Erythroblast (primary cell): ENCODE measurements at places on chromosomes 2 and 18.

DNA sequence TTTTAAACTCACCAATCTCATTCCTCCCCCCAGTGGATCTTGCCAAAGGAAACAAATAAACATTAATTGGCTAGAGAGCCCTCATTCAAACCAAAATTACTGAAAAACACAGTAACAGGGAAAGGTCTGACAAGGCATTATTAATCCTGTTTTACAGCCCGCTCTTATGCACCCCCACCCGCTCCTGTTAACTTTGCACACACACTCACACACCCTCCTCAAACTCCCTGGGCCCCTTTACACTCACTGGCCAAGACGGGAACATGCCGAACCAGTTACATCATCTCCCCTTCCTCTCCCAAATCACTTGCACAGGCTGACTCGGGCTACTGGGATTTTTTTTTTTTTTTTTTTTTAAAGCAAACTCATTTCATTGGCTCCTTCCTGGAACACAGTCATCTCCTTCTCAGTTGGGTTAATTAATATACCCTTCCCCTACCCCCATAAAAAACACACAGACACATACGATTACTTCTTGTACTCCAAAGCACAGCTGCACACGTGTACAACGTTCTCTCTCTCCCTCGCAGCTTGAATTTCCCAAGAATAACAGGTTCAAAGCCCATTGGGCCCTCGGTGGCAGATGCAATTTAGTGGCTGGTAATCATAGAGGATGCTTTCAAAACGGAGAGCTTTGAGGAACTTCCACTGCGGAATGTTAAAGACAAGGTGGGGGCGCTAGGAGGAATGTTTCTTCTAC lies 31.8 kb downstream of the KLF7 start:
- DNase-seq: no peak

DNA sequence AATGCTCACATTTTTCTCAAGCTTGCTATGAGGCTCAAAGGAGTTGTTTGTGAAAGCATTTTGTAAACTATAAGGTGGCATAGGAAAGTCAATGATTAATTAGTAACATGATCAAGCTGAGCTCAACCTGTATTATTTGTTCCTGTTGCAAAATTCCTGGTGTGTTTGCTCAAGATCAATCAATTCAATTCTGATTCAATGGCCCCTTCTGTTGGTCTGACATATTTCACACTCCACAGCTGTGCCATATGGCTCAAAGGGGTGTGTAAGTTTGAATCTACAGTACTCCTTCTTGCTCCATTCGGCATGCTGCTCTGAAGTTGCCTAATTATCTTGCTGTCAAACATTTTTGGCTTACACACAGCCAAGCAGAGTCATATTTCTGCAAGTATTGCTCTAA lies 341.6 kb upstream of the LRP1B start:
- DNase-seq: no peak

GRCh38 chr2:214750529-214750928 lies 59.0 kb downstream of the BARD1 start:
- no peak for DNase-seq

GRCh38 chr2:99940963-99941362 lies 201.4 kb downstream of the AFF3 start:
- no peak for DNase-seq

GRCh38 chr2:77652499-77652898 lies 130.3 kb upstream of the LRRTM4 start:
- DNase-seq: no peak

DNA sequence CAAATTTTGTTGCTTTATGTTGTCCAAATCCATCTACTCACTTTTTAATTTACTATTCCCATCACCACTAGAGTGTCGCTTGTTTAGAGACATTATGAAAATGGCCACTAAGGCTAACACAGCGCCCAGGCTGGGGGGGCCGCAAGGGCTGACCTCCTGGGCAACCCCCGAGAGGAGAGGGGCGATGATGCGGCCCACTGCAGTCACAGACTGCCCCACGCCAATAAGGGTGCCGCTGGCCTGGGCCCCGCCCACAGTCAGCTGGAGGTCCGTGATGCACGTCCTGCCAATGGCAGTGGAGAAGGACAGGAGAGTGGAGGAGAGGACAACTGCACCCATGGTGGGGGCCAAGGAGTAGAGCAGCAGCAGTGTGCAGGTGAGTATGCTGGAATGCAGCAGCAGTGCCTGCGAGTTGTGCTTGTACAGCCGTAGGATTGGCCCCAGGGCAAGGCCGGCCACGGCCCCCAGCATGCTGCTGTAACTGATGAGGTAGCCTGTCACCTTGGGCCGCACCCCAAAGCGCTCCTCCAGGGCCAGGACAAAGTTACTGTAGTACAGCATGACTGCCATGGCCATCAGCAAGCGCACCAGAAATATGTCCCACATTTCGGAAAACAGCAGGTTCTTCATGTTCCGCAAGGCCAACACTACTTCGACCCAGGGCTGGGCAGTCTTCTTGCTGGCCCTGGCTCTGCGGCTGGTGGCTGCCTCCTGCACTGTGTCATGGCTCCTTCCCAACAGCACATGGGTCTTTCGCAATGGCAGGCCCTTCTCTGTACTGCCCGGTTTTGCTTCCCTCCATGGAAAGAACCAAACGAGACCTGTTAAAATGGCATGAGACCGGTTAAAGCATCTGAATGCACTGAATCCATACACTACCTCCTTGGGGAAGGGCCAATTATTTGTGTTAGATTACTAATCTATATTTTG lies 43.2 kb upstream of the TMEM182 start:
- DNase-seq: no peak

GRCh38 chr2:214358506-214358905 lies 52.3 kb upstream of the VWC2L start:
- DNase-seq: no peak

DNA sequence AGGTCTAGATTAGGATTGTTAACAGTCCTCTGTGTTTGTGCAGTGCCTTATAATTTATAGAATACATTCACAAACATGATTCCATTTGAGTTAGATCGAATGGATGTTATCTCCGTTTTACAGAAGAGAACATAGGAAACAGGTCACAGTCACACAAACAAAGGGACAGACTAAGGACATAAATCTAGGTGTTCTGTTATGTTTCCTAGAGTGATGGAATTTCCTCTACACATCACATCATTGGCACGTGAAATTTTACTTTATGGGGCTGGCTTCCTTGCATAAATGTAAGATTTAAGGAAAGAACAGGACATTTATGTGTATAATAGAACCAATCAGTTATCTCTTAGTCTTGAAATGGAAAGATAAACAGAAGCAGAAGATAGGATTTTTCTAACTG lies 6.4 kb downstream of the TRIM54 start:
- DNase-seq: no peak

DNA sequence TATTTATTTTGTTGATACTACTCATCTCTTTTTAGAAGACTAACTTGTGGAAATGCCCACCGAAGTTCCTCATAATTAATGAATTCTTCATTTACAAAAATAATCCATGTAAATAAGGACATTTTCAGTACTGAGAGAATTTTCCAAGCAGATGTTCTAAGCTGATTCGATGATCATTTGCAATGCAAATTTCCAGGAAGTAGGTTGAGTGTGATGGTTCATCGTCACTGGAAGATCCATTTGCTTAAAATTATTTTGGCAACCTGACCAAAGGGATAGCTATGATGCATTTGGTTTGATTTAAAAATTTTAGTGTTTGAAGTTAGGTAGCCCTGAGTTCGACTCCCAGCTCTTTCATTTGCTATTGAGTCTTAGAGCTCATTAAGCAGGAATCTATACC lies 257.3 kb upstream of the RASGRP3 start:
- no peak for DNase-seq

DNA sequence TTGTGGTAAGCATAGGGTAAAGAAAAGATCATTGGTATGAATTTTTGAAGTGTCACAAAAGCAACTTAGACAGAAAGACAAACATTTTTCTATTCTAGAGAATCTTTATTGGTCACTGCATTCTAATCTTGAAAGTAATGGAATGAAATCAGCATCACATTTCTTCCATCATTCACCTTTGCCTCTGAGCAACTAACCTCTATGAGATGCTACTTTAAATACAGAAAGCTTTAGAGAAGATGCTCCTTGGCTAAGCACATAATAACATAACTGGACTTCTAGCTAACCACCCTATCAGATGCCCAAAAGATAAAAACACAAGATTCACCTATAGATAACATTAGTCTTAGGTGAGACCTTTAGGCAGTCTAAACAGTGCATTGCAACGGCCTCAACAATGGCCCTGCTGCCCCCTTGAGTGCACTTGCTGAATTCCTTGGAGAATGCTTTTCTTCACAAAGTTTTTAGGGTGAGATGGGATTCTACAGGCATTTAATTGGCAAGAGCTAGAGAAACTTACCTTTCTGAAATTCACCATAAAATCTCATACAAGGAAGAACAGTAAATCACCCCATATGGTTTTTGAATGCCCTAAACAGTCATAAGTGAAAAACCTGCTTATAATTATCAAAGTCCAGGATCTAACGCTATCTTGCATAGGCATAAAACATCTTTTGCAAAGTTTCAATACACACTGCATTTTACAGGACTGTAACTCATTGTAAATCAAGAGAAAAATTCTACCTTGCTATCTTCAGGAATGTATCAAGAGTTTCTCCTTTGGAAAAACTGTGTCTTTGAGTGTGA lies 791.3 kb upstream of the CHAC2 start:
- peak; percentile 1 for DNase-seq
